ENCODE measurements at places on chromosomes 11 and 22.

DNA sequence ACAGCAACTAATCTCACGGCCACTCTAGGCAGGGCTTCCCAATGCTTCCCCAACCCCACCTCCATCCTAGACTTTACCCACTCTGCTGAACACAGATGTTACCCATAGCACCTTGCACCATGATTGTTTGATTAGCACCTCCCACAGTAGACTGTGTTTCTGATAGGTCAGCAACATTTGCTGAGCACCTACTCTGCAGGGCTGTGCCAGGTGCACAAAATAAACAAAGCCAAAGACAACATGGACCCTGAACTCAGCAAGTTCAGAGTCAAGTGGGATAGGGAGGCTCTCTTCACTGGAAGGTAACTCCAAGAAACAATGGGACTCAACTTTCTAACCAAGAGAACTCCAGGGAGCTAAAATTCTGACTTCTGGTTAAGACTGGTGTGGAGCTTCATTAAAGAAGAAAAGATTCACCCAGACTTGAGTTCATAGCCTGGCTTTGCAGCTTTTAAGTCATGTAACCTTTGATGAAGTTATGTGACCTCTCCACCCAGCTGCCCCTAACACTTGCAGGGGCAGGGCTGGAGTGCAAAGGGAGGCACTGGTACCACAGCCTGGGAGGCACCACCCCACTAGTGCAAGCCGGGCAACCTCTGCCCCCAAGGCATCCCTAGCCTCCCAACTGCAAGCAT lies 6.7 kb upstream of the RTN4RL2 start:
- peak; percentile 60 for DNase-seq

GRCh38 chr11:17414317-17414737 lies 25.9 kb upstream of the KCNJ11 start:
- DNase-seq: peak; percentile 57

DNA sequence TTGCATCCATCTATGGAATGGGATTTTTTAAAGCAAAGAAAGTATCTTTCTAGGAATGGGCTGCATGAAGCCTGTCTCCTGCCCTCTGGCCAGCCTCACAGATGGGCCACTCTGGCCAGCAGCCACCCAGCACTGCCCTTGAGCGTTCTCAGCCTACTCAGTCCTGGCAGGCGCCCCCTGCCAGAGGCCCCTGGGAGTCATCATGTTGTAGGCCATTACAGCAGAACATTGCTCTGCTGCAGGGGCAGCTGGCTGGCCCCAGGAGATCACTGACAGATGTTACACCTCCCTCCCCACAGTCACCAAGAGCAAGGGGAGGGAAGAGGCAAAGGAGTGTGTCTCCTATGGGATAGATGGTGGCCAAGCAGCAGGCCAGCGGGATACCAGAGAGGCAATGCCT lies 363.7 kb downstream of the NXPE2 start:
- no peak for DNase-seq

- DNase-seq: no peak
These were observed 294.4 kb downstream of the MN1 start for GRCh38 chr22:27507111-27507611.

GRCh38 chr11:16806791-16807190 lies 68.3 kb downstream of the C11orf58 start:
- no peak for DNase-seq

- DNase-seq: no peak
These were observed 26.6 kb upstream of the L3MBTL2 start for GRCh38 chr22:41178425-41178975.

- no peak for DNase-seq
These were observed 145.7 kb downstream of the TTC17 start for GRCh38 chr11:43504316-43504950.

- no peak for DNase-seq
These were observed 35.5 kb downstream of the C2CD3 start for GRCh38 chr11:74135127-74135840.

GRCh38 chr22:47161631-47162030 lies 399.2 kb downstream of the TBC1D22A start:
- no peak for DNase-seq

DNA sequence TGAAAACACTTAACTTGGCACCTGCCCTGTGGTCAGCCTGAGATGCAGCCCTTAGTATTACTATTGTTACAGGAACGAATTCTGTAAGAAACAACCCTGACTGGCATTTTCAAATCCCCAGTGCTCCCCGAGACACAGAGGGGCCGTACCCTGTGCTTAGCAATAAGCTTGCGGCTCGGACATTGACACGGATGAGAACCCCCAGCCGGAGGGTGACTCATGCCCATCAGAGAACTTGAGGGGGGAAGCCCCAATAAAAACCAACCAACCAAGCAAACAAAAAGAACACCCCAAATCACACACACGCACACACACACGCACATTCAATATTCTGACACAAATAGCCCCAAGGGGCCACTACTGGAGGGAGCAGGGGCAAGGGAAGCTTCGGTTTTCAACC lies 63.8 kb downstream of the SHISAL1 start:
- DNase-seq: no peak

DNA sequence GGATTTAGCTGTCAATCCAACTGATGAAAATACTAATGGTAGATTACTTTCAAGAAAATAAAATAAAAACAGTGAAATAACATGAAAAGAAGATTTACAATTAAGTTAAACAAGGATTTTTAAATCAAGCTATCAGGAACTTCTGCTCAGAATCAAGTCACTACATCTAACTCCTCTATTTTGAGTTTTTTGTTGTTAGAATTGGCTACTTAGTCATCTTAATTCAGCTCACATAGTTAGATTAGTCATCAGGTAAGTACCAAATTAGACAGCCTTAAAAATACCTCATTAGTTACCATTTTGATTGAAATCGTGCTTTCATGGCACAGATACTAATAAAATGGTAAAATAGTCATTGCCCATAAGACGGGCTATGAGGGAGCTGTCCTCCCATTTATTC lies 35.8 kb downstream of the BTG4 start:
- DNase-seq: no peak

DNA sequence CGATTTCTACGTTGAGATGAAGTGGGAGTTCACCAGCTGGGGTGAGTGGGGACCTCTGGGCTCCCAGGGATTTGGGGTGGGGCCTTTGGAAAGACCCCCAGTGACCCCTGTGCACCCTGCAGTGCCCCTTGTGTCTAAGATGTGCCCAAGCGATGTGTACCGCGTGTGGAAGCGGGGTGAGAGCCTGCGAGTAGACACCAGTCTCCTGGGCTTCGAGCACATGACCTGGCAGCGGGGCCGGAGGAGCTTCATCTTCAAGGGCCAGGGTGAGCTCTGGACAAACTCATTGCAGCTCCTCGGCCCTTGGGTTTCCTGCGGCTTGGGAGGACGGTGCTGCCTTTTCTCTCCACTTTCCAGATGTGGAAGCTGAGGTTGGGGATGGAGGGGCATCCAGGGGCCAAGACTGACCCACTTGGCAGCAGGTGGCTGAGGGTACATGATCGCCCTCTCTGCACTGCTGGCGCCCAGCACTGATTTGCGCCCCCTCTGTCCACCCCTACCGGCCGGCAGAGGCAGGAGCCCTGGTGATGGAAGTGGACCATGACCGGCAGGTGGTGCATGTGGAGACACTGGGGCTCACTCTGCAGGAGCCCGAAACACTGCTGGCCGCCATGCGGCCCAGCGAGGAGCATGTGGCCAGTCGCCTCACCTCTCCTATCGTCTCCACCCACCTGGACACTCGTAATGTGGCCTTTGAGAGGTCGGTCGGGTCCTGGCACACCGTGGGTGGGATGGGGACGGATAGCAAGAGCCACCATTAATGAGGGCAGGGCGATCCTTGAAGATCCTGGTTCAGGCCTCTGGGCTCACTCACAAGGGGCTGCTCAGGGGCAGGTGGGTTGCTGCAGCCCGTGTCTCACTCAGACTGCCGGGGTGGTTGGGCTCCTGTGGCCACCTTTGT lies 2.6 kb downstream of the ANKRD13D start:
- no peak for DNase-seq

- no peak for DNase-seq
These were observed 51.2 kb downstream of the KCNJ4 start for GRCh38 chr22:38403812-38404211.

DNA sequence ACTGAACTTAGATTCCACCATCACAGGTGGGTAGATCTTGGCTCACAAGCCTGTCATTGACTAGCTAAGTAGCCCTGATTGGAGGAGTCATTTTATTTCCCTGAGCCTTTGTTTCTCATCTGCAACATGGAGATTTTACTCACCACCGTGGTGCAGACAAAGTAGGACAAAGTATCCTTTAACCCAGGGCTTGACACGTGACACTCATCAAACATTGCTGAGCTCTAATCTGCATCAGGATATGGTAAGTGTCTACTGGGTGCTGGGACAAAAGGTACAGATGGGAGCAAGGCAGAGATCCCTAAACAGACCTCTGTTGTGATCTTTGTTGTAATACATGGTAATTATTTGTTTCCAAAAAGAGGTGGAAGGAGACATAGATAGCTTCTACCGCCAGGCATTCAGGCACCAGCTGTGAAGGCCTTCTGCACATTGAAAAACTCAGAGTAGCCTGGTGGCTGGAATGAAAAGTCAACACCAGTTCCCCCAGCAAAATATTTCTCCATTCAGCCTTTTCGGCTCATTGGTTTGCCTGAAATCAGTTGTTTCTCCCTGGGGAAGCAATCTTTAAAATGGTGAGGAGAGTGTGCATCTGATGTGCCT lies 18.3 kb upstream of the MICAL2 start:
- DNase-seq: no peak

- DNase-seq: no peak
These were observed 9.8 kb upstream of the EIF3F start for GRCh38 chr11:7977232-7977917.

DNA sequence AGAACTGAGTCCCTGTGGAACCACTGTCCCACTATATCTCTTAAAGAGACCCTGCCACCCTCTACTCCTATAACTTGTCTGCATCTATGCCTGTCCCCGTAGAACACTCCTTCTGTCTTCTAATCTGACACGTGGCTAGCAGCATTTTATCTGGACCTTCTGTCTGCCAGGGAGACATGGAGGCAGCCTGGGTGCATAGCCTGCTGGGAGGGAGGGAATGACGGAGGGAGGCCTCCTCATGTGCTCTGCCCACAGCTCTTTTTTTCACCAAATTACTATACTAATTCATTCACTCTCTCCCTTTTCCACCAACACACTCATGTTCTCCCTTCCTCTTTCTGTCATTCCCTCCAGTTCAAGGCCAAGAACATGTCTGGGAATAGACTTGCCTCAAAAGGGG lies 7.6 kb upstream of the THRSP start:
- no peak for DNase-seq

All from NCI-H510A (cell line).